ENCODE measurements at places on chromosomes 1 and 21.

- DNase-seq: no peak
Observed at GRCh38 chr1:173410133-173410793, 66.9 kb upstream of the PRDX6 start.

DNA sequence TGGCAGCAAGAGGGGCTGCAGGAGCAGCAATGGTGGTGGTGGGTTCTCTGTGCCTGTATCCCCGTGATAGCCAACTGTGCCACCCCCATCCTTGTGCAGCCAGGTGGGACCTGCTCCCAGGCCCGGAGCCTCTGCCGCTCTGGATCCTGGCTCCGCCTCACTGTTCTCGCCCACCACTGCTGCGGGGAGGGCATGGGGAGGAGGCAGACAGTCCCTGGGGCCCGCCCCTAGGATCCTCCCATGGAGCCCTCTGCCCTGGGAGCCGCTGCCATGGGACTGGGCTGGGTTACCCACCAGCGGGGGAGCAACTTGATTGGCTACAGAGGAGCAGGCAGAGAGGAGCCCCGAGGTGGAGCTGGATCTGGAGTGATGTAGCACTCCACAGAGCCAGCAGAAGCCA, 31.6 kb downstream of the CD1D start:
- DNase-seq: no peak

DNA sequence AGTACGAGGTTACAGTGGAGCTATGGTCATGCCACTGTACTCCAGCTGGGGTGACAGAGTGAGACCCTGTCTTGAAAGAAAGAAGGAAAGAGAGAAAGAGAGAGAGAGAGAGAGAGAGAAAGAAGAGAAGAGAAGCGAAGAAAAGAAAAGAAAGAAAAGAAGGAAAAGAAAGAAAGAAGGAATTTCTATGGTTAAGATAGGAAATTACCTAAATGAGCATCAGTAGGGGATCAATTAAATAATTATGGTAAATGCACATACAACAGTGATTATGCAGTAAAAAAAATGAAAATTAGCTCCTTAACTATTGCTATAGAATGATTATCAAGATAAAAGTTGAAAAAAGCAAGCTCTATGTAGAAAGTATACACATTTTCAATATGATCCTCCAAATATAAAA, 59.8 kb downstream of the COLGALT2 start:
- DNase-seq: no peak

- no peak for DNase-seq
Observed at GRCh38 chr1:231393668-231394067, 28.4 kb downstream of the EGLN1 start.

GRCh38 chr1:174964261-174964971, 35.3 kb upstream of the CACYBP start:
- no peak for DNase-seq

GRCh38 chr1:185929776-185930175, 195.6 kb downstream of the HMCN1 start:
- DNase-seq: no peak

DNA sequence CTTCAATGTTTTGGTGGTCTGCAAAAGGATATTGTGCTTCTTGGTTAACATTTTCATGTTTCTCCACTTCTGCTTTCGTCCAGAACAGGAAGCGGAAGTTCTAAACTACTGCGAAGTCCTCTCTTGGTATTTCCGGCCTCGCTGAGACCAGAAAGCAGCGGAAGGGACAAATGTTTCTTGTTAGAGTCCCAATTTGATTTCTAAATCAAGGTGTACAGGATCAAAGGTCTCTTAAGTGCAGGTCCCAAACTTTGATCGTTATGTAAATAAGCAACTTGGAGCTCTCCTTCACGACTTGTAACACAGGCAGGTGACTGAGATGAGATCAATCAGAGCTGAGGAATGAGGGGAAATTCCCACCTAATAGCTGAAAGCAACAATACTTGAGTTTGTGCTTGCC, 40.1 kb upstream of the HMCN1 start:
- DNase-seq: no peak

DNA sequence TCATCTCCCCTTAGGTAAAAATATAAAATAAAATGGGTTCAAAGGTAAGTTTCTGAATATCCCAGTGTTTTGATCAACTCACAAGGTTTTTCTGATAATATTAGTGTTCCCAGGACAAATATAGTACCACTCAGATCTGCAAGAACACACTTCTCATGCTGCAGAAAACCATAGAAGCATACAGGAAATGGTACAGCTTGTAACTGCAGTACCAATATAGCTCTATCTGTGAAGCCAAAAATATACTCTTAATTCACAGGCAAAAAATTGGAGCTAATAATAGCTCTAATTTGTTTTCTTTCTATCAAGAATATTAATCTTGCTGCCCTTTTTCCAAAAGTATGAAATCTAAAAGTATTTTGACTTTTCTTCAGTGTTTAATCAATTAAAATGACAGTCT, 13.2 kb downstream of the VPS45 start:
- no peak for DNase-seq

DNA sequence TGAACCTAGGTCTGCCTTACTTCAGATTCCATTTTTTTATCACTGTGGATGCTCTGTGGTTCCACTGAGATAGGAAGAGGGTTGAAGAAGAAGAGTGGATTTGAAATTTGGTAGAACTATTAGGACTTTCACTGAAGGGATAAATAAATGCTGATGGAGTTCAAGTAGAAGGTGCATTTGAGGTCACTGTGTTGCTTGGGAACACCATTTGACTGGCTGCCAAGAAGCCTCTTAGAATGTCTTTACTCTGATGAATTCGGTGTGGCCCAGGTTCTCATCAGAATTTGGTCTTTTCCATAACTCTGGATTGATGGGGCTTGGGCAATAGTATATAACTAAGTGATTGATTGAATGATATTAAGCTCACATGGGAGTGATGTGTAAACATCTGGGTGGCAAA, 11.9 kb downstream of the XPR1 start:
- DNase-seq: no peak

DNA sequence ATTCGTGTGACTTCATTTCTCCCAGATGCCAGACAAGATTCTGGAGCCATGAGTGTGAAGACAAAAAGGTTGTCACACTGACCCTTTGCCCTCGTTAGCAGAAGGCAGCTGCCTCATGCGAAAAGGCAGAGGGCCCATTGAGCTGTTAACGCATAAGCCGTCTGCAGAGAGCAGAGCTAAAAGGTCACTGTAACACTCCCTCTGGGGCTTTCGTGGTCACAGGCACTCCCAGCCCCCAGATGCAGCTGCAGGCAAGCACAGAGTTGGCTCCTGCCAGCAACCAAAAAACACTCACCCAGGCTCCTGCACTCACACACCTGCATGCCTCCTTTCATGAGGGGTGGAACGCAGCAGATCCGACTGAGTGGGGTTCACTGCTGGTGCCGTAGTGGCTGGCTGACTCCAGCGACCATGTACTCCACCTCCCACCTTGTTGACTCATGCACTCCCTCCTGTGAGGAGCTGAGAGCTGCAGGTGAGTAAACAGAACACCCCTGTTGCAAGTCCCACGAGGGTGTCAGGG, 287.5 kb downstream of the SMYD3 start:
- DNase-seq: no peak

DNA sequence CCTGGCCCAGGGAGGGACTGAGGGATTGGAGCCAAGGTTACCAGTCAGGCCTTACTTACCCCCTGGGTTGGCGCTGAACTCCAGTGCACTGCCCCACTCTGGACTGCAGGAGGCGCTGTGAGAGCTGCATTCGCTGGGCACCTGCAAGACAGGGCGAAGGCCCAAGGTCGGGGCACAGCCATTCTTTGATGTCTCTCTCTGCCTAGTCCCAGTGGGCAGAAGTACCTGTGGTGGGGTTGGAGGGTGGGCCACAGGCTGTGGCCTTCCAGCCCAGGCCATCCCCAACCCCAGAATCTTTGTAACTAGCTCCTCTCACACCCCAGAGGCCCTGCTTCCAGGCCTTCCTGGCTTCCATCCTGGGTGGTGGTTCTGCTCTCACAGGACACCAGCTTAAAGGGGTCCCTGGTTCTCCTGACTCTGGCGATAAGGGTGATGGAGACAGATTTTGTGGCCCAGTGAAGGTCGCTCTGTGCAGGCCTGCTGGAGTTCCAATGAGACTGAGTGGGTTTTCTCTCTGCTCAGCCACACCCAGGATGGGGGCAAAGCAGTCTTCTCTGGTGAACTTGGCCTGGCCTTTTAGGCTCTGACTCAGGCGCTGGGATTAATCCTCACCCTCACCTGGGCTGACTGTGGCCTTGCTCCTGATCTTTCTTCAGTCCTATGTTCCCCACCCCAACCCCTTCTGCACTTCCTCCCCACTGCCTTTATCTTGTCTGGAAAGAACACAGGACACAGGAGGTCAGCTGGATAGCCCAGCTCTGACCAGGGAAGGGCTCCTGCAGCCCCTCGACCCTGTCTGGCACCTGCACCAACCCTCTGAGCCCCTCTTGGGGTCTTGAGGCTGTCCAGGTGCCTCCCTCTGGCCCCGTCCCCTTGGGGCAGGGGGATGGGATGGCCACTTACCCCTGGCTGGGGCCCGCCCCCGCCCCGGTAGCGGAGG, 954 bp downstream of the MYOG start:
- DNase-seq: no peak

DNA sequence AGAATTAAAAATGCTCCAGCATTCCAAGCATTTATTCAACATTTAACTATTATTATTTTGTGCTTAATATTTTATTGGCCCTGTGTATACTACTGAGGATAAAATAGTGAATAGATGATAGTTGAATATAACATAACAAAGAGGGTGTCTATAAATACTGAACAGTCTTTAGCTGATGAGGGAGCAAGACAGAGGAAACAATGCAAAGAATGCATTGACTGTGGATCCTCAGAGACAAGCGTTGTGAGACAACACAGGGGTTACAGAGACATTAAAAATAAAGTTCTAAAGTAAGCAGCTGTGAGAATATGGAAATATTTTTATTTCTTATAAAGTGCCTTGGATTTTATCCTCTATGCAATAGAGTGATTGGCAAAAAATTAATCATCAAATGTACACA, 1133.1 kb downstream of the PLA2G4A start:
- DNase-seq: no peak

- no peak for DNase-seq
Observed at GRCh38 chr1:191851799-191852595, 306.3 kb upstream of the RGS18 start.

DNA sequence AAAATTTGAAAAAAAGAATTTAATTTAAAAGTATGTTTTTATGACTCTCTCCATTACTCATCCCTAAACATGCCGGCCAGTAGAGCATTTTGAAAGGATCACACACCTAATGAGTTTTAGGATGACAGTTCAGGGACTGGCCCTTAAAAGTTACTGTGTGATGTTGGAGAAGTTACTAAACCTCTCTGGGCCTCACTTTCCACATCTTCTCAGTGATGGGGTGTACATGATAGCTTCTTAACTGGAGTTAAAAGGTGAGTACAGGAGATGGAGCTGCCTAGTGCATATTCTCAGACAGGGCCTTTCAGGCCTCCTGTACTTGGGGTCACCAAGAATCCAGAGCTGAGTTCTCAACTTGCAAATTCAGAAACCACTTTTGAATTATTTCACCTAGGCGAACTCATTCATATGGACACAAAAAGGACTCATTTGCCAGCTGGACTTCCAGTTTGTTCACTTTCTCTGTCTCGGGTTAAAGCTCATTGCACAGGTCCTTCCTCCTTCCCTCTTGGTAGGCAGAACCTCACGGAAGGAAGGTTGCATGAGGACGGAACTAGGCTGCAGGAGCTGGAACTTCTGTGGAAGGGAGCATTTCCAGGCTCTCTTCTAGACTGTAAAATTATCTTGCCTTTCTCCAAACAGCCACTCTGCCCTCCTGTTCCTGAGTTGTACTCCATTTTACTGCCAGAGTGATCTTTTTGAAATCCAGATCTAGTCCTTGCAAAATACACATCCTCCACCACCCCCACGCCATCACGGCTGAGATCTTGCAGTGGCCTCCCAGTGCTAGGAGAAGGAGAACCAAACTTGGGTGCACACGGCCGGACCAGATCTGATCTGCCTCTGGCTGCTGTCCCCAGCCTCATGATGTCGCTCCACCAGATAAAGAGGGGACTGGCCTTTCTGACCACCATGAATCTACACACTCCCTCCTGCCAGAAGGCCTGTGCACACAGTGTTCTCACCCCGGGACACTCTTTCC, 4.3 kb upstream of the SLC30A1 start:
- no peak for DNase-seq

- DNase-seq: peak; percentile 41
Observed at GRCh38 chr1:28163496-28164161, 12.9 kb downstream of the PTAFR start.

DNA sequence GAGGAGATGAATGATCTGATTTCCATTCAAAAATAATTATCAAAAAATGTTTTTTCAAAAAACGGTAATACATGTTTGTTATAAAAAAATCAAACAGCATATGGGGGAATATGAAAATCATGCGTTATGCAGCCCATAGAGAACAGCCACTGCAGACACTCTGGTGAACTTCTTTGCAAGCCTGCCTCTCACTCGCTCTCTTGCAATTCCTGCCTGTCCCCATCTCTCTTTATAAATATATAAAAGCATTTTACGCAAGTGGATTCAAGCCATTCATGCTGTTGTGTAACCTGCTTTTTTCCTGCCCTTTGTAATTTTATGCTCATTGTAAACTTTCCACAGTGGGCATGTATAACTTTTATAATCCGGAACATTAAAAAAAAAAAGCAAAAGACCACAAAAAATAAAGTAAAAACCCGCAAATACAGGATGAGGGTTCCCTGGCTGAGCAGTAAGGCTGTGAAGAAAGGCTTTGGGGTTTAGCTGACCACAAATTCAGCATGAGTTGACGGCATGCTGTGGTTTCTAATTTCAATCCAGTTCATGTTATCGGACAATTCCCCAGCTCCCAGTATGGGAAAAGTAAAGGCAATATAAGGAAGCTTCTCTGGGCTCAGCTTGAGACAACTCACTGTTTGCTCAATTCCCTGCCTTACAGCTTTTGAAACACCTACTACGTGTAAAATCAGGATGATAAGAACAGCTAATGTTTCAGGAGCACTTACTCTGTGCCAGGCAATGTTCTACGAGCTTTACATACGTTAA, 52.8 kb upstream of the ZBTB40 start:
- DNase-seq: no peak

- DNase-seq: no peak
Observed at GRCh38 chr1:216090556-216090955, 332.7 kb downstream of the USH2A start.

GRCh38 chr1:41670217-41670957, 185.9 kb upstream of the EDN2 start:
- DNase-seq: no peak

- DNase-seq: no peak
Observed at GRCh38 chr1:67853704-67854103, 20.4 kb upstream of the GNG12 start.

DNA sequence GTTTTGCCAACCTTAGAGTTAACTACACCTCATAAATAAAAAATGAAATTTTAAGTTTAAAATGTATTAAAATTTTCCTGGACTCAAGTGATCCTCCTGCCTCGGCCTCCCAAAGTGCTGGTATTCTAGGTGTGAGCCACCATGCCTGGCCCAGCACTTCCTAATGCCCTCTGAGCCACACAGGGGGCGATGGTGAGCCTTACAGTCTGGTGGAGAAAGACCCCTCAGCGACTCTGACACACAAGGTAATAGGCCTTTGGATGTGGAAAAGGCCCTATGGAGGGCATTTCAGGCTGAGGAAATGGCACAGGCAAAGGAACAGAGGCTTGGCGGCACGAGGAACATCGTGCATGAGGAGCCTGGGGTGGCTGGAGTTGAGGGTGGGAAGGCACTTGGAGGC, 6.7 kb downstream of the CITED4 start:
- no peak for DNase-seq

All from substantia nigra (tissue), 51 donors.